ENCODE measurements at places on chromosomes 7 and 10.

- no peak for DNase-seq
Observed at GRCh38 chr7:128918016-128918665, 7.6 kb upstream of the KCP start.

DNA sequence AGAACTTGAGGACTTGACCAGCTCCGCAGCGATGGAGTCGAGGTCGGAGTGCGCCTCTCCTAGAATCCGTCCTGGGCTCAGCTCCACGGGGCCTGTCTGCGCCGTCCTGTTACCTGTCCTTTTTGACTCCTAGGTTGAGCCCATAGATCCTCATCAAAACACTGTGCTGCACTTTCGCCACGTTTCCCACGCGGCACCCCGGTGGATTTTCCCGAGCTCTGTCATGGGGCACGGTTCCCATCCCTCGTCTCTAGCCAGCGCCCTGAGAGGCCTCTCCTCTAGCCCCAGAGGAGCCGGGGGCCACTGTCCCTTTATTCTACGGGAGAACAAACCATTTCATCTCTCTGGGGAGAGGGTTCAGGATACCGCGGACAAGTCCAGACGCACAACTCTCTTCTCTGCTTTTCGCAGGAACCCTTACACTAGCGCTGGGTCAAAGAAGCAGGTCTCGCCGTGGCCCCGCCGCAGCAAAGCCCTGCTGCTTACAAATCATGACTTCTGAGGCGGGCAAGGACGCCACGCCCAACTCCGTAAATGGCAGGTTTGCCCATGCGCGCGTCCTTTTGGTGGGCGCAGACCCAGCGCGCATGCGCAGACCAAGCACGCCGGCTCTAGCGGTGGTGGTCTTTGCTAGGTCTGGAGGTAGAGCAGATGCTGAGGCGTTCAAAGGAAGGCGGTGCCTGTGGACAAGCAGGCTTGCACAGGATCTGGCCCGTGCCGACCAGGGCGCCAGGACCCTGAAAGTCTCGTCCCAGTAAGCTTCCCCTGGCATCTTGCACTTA is 10.3 kb upstream of the ANKRD7 start:
- no peak for DNase-seq

- no peak for DNase-seq
Observed at GRCh38 chr10:93039721-93040120, 20.9 kb upstream of the CYP26C1 start.

DNA sequence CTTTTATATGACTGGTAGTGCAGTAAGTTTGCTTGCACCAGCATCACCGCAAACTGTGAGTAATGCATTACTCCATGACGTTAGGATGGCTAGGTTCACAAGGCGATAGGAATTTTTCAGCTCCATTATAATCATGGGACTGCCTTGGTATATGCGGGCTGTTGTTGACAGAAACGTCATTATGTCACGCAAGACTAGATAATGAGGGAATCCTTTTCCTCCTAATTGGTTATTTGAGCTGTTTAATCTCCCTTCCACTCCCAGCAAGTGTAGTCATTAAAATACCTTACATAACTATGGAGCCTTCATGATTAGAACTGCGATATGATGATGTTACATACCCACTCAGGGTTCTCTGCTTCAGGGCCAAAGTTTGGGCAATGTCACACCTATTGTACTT is 17.3 kb downstream of the KLLN start:
- no peak for DNase-seq
